Right renal pelvis (tissue), 4 donors: ENCODE measurements at places on chromosomes 12 and 14. TPM values are rescaled to one million over a fixed set of nuclear protein-coding genes. Genes with fewer than 3 reads are reported as not detected.

DNA sequence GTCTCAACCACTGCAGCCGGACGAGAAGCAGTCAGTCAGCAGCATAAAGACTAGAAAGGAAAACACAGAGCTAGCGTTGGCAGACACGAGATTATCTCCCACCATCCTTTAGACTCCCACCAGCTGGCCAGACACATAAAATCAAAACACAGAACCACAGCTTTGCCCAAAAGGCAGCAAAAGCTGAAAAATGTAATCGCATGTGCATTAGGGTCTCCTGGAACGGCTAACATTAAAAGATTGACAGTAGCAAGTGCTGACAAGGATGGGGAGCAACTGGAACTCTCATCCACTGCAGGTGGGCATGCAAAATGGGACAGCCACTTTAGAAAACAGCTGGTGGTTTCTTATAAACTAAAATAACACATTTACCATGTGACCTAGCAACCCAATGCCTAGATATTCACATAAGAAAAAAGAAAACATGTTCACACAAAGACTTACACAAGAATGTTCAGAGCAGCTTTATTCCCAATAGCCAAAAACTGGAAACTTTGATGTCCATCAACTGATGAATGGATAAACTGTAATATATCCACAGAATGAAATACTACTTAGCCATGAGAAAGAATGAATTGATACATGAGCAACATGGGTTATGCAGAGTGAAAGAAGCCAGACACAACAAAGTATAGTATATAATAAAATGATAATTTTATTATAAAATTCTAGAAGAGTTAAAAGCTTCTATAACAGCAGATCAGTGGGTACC, 37.7 kb downstream of the NCOR2 start:
- no peak for DNase-seq

Gene MYF5
- polyA plus RNA-seq = not detected

- no peak for DNase-seq
These were observed 716.8 kb downstream of the LRFN5 start for GRCh38 chr14:42323426-42323825.

DNA sequence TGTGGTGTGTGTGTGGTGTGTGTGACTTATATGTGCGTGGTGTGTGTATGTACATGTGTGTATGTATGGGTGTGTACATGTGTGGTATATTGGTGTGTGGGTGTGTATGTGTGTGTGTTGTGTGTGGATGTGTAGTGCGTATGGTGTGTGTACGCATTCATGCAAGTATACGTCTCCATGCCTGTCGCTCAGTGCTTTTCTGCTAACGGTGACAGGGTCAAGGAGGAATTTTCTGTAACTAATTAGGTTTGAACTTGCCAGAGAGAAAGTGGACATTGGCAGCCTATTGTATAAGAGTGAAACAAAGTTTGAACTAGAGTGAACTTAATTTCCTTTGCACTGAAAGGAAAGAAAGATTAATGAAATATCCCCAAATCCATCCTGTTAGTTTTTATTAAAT, 120.9 kb upstream of the GSC start:
- no peak for DNase-seq

DNA sequence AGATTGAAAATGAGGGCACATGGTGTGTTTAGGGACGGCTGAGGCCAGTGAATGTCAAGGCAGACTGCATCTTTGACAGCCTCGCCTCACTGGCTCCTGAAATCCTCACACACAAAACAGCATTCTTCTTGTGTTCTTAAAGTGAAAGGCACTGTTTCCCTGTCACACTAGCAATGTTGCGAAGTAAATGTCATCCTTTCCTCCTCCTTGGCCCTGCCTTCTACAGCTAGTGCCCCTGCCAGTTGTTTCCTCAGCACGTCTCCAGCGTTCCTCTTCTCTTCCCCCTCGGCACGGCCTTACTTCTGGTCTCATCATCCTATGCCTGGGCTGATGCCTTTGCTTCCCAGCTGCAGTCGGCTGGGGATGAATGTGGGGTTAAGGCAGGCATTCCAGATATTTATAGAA, 129.4 kb upstream of the DNM1L start:
- DNase-seq = no peak
